Bronchus fibroblast of lung (primary cell): ENCODE measurements at places on chromosomes 6 and 20. TPM values are rescaled to one million over a fixed set of nuclear protein-coding genes. Genes with fewer than 3 reads are reported as not detected.

EFCAB8 gene
- under 0.01 TPM in 1 of 2 replicates, not detected in the other for total RNA-seq

COL12A1 gene
- total RNA-seq, result 131 and 152 TPM in 2 replicates

C6orf58 gene
- total RNA-seq, result not detected in 2 replicates

E2F1 gene
- total RNA-seq, result 16.8 and 19.5 TPM in 2 replicates

BACH2 gene
- 0.89 and 2.0 TPM in 2 replicates for total RNA-seq

LRRN4 gene
- 0.15 TPM in 1 of 2 replicates, not detected in the other for total RNA-seq
